Smooth muscle cell of trachea (primary cell): ENCODE measurements at places on chromosomes 7 and 10. TPM values are rescaled to one million over a fixed set of nuclear protein-coding genes. Genes with fewer than 3 reads are reported as not detected.

PPP2R2D gene
- 26.5 and 29.3 TPM in 2 replicates for total RNA-seq

C10orf105 gene
- under 0.01 TPM in 1 of 2 replicates, not detected in the other for total RNA-seq

TSPAN33 gene
- 0.15 and 0.17 TPM in 2 replicates for total RNA-seq

ELFN1 gene
- total RNA-seq, result 1.7 and 7.6 TPM in 2 replicates

PRSS37 gene
- not detected in 2 replicates for total RNA-seq

WASL gene
- total RNA-seq, result 11.7 and 16.9 TPM in 2 replicates

SEMA3E gene
- 2.2 and 6.8 TPM in 2 replicates for total RNA-seq

ANKRD22 gene
- total RNA-seq, result not detected in 2 replicates

DUS4L gene
- total RNA-seq, result 5.5 and 11.1 TPM in 2 replicates

ACTL6B gene
- not detected in 2 replicates for total RNA-seq

NKX2-3 gene
- not detected in 2 replicates for total RNA-seq

EXOC4 gene
- total RNA-seq, result 142 and 187 TPM in 2 replicates

CEP41 gene
- total RNA-seq, result 12.1 and 16.4 TPM in 2 replicates

TACC2 gene
- 2.6 and 8.1 TPM in 2 replicates for total RNA-seq

TSPAN13 gene
- 3.0 and 4.4 TPM in 2 replicates for total RNA-seq

BLNK gene
- 0.17 TPM in 1 of 2 replicates, not detected in the other for total RNA-seq

SYCE1 gene
- 0.33 TPM in 1 of 2 replicates, not detected in the other for total RNA-seq

NEUROG3 gene
- not detected in 2 replicates for total RNA-seq

OTUD1 gene
- total RNA-seq, result 4.9 and 5.3 TPM in 2 replicates

POLR2J2 gene
- 2.5 and 4.5 TPM in 2 replicates for total RNA-seq

LDB1 gene
- 28.9 and 68.1 TPM in 2 replicates for total RNA-seq

NKX6-2 gene
- total RNA-seq, result not detected in 2 replicates

NEUROD6 gene
- total RNA-seq, result not detected in 2 replicates

ASIC3 gene
- 0.17 TPM in 1 of 2 replicates, not detected in the other for total RNA-seq

SOSTDC1 gene
- 0.15 TPM in 1 of 2 replicates, not detected in the other for total RNA-seq

CYP2C19 gene
- not detected in 2 replicates for total RNA-seq

DNAJB9 gene
- total RNA-seq, result 10.8 and 44.0 TPM in 2 replicates

ANKRD61 gene
- not detected in 2 replicates for total RNA-seq

TMEM213 gene
- total RNA-seq, result not detected in 2 replicates

ITGA8 gene
- total RNA-seq, result 1.7 and 5.8 TPM in 2 replicates

OIT3 gene
- total RNA-seq, result under 0.01 and 0.17 TPM in 2 replicates

HKDC1 gene
- under 0.01 and 0.50 TPM in 2 replicates for total RNA-seq

INHBA gene
- total RNA-seq, result 8.1 and 8.6 TPM in 2 replicates

KNDC1 gene
- total RNA-seq, result 0.73 and 2.3 TPM in 2 replicates

ADAM22 gene
- 1.0 and 1.5 TPM in 2 replicates for total RNA-seq

OR6V1 gene
- total RNA-seq, result not detected in 2 replicates

NXPH1 gene
- not detected in 2 replicates for total RNA-seq

BTBD16 gene
- total RNA-seq, result 0.15 TPM in 1 of 2 replicates, not detected in the other

MMD2 gene
- total RNA-seq, result not detected in 2 replicates

NPSR1 gene
- total RNA-seq, result not detected in 2 replicates

DMBT1 gene
- total RNA-seq, result under 0.01 TPM in 2 replicates

HMX3 gene
- not detected in 2 replicates for total RNA-seq

EGR2 gene
- total RNA-seq, result 0.15 and 0.33 TPM in 2 replicates

CPN1 gene
- not detected in 2 replicates for total RNA-seq

TMEM229A gene
- not detected in 2 replicates for total RNA-seq

CDC14C gene
- total RNA-seq, result 0.15 and 0.17 TPM in 2 replicates

CCDC172 gene
- total RNA-seq, result not detected in 2 replicates

EMX2 gene
- not detected in 2 replicates for total RNA-seq
